ENCODE measurements at places on chromosomes 5 and 9.

DNA sequence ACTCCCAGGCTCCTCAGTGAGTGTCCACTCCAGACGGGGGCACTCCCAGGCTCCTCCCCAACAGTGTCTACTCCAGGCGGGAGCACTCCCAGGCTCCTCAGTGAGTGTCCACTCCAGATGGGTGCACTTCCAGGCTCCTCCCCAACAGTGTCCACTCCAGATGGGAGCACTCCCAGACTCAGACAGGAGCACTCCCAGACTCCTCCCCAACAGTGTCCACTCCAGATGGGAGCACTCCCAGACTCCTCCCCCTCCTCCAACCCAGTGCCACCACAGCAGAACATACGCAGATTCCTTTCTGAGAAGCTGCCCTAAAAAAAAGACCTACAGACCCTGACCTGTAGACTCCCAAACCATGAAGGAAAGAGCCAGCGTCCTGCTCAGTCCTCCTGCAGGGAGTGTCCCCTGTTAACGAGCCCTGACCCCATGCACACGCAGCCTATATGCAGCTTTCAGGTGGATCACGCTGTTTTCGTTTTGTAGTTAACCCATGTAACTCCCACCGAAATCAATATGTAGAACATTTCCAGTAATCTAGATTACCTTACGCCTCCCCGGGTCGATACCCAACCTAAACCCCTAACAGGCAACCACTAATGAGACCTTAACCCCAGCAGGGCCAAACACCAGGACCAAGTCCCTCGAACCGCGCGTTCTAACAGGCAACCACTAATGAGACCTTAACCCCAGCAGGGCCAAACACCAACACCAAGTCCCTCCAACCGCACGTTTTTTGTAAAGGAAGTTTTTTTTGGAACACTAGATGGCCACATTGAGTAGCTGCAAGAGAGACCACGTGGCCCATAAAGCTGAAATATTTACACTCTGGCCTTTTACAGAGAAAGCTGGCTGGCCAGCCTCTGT, 15.7 kb downstream of the PNPLA7 start:
- no peak for DNase-seq

GRCh38 chr9:12503606-12504122, 189.5 kb upstream of the TYRP1 start:
- DNase-seq, result no peak

- DNase-seq, result no peak
These were observed 10.2 kb downstream of the DOCK8 start for GRCh38 chr9:224582-225520.

DNA sequence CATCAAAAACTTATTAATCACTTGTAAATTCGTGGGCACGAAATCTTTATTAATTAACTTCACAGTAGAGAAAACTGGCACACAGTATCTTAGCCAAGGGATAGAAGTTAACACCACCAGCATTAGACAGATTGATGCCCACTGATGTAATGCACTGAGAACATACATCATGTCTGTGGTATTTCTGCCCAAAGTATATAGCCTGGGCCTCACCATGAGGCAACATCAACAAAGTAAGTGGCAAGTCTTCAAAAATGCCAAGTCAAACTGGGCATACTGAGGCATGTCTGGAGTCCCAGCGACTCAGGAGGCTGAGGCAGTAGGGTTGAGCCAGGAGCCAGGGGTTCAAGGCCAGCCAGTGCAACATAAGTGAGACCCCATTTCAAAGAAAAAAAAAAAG, 79.5 kb downstream of the GLIS3 start:
- DNase-seq, result no peak

DNA sequence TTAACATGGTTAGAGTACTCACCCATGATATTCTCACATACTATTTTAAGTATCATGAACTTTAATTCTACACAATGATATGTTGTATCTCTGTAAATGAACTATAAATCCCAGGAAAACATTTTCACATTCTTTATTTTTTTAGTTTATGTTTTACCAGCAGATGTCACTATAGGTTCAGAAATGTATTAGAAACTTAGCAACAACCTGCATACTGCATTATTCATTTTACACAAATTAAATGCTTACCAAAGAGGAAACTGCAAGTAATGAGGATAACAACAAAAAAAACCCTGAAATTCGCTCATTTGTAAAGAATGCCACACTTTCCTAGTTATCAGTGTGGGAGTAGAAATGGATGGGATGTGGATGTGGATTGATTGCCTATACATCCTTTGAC, 217.5 kb upstream of the OTULINL start:
- DNase-seq, result no peak

DNA sequence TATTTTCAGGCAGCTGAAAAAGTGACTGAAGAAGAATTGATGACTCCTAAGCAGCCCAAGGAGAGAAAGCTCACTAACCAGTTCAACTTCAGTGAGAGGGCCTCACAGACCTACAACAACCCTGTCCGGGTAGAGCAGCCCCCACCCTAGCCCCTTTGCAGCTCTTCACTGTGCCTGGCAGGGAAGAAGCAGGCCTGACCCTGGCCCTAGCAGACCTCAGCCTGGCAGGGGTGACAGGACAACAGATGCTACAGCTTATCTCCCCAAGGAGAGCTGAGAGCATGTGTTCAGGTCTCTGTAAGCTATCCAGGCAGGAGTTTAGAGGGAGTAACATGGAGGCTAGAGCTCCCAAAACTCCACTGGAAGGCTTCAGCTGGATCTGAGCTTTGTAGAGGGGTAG, 31.8 kb downstream of the DNAI1 start:
- no peak for DNase-seq

GRCh38 chr9:84266087-84266561, 74.4 kb downstream of the SLC28A3 start:
- DNase-seq, result no peak

GRCh38 chr5:32612134-32612888, 27.0 kb downstream of the SUB1 start:
- no peak for DNase-seq

DNA sequence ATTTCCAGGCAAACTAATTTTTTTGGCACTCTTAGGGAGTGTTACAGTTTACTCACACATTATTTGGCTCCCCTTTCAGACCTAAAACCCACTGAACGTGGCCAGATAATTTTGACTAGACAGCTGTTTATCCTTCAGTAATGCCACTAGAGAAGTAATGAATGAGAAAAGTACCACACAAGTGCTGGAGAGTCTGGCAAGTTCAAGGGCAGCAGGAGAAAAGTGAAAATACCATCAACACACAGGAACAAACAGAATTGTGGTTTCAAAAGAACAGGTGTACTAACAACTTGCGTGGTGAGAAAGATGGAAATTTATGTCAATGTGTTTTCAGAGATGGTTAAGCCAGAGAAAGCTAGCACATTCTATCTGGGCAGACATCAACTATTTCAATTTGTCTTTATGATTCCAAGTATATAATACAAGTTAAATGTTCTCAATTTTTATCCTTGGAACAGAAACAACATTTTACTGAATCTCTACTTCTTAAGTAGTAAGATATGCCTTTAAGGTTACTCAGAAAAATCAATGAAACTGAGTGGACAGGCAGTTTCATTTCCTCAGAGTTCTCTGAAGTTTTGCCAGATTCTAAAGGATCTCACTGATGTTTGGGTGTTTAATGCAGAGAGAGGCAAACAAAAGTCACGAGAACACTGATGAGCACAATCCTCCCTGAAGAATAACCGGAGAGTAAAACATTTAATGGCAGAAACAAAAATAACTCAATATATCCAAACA, 91.0 kb downstream of the ARSB start:
- no peak for DNase-seq

DNA sequence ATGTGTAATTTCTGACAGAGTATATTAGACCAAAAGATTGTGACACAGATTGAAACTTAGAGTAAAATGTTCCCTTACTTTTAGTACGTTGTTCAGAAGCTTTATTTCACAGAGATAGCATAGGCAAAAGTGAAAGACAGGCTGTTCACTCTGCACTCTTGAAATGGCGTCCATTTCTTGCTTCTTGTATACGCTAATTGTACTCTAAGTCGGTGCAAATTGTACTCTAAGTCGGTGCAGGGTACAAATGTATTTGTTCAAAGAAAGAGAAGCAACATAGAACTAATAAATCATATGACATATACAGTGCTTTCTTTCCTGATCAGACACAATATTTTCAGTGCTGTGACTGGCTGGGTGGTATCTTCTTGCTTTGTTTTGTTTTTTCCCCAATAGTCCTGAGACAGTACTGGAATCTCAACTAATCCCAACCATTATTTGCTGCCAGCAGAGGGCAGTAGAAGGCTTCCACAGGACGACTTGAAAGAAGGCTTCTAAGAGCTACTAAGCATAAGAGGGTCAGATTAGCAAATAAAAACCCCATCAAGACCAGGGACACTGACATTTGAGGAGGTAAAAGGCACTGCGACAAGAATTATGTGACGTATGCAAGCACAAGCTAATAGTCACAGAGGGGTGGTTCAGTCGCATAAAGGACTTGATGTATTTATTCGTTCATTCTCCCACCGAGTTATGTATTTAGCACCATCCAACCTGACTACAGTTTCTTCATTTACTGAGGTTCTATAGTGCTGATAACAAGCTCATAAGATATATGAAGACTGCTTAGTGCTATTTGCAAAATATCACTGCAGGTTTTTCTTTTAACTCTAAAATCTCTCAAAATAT, 831.8 kb downstream of the TAF11L14 start:
- no peak for DNase-seq

GRCh38 chr5:57476601-57477056, 6.0 kb downstream of the ACTBL2 start:
- DNase-seq, result no peak

DNA sequence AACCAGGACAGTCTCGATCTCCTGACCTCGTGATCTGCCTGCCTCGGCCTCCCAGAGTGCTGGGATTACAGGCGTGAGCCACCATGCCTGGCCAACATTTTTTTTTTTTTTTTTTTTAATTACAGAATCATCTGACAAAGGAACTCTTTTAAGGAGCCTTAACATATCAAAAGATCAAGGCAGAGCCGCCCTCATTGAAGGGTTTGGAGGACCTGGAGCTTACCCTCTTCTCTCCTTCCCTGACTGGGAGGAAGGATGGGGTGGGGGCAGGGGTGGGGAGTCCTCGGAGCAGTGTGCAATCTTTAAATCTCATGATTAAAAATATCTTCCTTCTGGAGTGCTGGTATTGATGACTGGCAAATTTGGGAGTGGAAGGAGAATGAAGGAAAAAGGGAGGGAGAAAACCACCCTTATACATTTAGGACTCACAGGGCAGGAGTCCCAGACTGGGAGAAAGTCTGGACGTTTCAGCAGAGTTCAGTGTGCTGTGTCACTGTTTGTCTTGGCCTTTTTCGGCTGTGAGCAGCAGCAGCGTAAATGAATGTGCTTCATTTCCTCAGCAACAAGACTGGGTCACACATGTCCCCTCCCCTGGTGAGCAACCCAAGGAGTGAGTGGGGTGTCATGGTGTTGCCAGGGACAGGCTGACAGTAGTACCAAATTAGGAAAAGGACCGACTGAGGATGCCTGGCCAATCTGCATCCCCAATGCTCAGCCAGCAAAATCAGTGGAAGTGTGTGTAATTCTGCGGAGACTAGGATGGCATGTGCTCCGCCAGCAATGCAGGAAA, 115.3 kb upstream of the BNC2 start:
- no peak for DNase-seq

GRCh38 chr5:6731465-6732237, 18.4 kb downstream of the TENT4A start:
- peak; percentile 15 for DNase-seq

DNA sequence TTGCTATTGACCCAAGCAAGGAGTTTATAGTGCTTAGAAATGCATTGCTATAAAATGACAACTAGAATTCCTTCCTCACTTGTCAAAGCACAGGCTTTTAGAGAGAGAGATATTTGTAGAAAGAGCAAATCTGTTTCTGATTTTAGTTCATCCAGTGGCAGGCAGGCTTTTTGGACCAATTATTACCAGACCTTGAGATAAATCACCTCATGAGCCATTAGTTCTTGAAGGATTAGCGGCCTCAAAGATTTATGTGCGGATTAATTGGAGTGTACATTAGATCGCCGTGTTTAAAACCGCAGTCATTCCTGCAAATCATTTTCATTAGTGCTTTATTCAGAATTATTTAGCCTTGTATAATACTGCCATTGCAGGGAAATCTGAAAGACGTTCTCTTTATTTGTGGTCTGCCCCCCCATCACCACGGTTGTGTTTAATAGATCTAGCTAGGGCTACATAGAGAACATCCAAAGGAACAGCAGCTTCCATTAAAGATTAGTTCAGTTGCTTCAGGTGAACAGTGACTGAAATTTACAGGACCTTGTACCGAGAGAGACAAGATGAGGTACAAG, 28.8 kb upstream of the TJP2 start:
- no peak for DNase-seq

GRCh38 chr5:138831703-138832102, 43.4 kb downstream of the LRRTM2 start:
- DNase-seq, result no peak

- DNase-seq, result no peak
These were observed 532.2 kb upstream of the TUSC1 start for GRCh38 chr9:26210338-26210851.

- no peak for DNase-seq
These were observed 656 bp downstream of the CEP78 start for GRCh38 chr9:78236551-78236910.

- no peak for DNase-seq
These were observed 205.5 kb downstream of the MEF2C start for GRCh38 chr5:88677376-88677895.

- no peak for DNase-seq
These were observed 55.5 kb downstream of the PRRC1 start for GRCh38 chr5:127572930-127573329.

GRCh38 chr5:178778919-178779318, 48.5 kb upstream of the ZNF354A start:
- DNase-seq, result no peak

DNA sequence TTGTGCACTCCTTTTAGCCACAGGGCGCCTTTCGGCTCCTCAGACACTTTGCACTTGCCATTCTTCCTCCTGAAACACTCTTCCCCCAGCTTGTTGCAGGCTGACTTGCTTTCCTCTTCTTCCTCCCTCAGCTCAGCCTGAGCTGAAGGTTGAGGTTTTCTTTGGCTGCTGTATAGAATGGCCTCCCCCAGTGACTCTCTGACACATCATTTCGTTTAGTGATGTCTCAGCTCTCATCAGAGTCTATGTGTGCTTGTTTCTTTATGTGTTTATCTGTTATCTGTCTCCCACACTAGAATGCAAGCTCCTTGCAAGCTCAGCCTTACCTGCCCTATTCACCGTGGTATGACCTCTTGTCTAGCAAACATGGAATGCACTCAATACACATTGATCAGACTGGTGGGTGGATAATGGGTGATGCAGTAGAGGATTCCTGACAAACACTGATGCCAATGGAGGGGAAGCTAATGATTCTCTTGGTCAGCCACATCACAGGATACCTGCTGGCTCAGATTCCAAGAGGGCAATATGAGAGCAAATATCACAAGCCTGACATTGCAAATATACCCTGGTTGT, 112.9 kb upstream of the STC2 start:
- DNase-seq, result no peak

DNA sequence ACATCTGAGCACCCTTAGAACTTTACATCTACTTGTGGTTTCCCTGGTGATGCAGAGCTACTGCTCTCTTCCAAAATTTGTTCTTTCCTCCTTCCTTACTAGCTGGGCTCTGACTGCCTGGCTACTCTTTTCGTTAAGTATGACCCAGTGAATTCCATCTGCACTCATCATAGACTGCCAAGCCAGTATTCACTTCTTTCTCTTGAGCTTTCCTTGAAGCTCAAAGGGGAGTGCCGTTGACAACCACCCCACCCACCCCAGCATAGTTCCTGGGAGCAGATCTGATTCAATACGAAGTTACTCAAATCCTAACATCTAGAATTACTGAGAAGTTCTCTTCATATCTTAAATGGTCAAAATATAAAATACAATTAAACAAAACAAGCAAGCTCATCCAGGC, 190.5 kb downstream of the ADAMTS12 start:
- no peak for DNase-seq
